ENCODE measurements at places on chromosomes 4 and X.

GRCh38 chrX:22135994-22136684 is 104.0 kb downstream of the PHEX start:
- DNase-seq = no peak

- no peak for DNase-seq
Observed at GRCh38 chrX:10988653-10989052, 122.5 kb upstream of the HCCS start.

DNA sequence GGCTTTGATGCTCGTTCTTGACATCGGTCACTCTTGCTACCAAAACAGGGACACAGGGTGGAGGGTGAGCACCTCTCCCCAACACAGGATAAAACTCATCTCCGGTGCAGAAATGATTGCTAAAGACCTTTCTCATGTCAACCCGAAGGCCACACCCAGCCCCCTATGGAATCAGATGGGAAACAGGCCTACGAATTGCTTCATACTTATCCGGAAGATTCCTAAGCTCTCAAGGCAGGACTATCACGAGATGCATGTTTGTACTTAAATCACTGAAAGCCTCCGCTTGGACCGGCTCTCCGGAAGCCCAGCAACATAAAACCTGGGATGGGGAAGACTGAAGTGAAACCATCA is 74.9 kb downstream of the MTMR1 start:
- no peak for DNase-seq

DNA sequence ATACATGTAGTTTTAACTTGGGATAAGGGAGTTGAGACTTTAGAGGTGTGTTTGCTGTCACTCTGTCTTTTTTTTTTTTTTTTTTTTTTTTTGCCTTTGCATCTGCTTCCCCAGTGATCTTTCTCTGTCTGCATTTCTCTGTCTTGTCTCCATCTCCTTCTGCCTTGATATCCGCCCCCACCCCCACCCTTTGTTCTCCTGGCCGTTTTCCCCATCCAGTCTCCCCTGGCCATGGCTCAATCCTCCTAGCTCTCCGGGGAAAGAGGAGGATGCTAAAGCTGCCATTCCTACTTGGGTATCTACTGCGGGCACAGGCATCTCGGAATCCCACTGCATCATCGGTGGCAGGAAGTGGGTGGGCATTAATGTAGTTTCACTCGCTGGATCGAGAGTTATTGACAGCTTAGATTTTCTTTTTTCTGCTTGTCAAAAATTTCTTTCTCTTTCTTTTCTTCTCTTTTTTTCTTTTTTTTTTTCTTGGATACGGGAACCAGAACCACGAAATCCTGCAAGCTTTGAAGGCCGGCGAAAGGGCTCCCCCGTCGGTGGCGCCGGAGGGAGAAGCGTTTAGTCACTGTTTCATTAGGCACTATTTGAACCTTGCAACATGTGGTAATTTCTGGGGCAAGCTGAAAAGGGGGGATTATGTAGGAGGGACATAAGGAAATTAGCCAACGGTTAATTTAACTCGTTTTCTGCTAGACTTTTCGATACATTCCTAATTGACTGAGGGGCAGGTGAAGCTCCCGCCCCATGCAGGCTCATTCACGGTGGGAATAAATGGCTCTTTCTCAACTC is 8.2 kb downstream of the GSX2 start:
- DNase-seq = no peak

DNA sequence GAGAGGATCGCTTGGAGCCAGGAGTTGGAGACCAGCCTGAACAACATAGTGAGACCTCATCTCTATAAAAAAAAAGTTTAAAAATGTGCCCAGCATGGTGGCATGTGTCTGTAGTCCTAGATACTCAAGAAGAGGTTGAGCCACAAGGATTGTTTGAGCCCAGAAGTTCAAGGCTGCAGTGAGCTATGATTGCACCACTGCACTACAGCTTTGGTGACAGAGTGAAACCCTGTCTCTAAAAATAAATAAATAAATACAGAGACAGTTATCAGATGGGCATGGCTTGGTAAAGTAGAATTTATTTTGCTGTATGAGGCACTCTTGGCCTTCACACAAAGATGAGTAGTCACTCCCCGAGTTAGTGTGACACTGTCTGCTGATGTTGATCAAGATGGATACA is 54.1 kb upstream of the SPRY1 start:
- no peak for DNase-seq

DNA sequence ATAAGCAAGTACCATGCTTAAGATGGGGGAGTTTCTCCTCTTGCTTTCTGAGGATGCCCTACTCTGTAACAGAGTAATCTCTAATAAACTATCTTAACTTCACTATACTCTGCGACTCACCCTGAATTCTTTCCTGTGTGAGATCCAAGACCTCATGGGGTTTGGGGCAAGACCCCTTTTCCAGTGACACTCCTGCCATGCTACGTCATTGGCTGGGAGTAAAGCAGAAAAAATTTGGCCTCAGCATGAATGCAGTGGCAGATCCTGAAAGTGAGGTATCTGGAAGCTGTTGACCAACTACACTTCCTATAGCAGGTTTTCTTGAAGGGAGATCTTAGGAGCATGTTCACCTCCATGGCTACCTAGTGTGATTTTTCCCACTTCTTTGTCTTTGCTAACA is 109.1 kb upstream of the MED14 start:
- DNase-seq = no peak

- no peak for DNase-seq
Observed at GRCh38 chr4:174089711-174090110, 193.8 kb downstream of the FBXO8 start.

GRCh38 chr4:47654972-47655693 is 170.1 kb downstream of the ATP10D start:
- DNase-seq = no peak

GRCh38 chr4:40622913-40623312 is 6.8 kb downstream of the RBM47 start:
- DNase-seq = no peak

DNA sequence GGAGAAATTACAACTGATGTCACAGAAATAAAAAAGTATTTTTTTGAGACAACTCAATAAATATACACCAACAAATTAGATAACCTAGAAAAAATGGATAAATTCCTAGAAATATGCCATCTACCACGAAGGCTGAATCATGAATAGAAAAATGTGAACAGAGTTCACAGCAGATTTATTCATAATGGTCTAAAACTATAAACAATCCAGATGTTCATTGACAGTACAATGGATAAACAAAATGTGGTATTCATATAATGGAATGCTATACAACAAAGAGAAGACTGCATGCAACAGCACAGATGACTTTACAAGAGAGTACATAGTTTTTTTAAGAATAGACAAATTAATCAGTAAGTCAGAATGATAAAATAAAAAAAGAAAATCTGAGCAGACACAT is 55.2 kb downstream of the CLOCK start:
- no peak for DNase-seq

- no peak for DNase-seq
Observed at GRCh38 chr4:88277711-88278225, 6.6 kb downstream of the PPM1K start.

DNA sequence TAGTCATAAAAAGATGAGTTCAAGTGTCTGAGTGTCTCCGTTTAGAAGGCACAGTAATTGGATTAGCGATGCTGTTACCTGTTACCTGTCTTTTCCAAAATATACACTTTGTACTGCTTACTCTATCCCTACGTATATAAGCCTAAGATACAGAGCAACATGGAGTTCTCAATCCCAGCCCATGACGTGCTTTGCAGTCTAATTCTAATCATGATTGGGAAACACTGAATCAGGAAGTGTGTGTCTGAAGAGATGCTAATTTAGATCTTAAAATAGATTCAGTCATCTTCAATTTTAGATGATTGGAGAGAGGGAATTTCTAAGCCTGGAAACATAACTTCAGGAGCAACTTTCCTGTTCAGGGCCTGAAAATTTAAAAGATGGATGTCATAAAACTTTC is 115.1 kb downstream of the PCDH19 start:
- DNase-seq = no peak

DNA sequence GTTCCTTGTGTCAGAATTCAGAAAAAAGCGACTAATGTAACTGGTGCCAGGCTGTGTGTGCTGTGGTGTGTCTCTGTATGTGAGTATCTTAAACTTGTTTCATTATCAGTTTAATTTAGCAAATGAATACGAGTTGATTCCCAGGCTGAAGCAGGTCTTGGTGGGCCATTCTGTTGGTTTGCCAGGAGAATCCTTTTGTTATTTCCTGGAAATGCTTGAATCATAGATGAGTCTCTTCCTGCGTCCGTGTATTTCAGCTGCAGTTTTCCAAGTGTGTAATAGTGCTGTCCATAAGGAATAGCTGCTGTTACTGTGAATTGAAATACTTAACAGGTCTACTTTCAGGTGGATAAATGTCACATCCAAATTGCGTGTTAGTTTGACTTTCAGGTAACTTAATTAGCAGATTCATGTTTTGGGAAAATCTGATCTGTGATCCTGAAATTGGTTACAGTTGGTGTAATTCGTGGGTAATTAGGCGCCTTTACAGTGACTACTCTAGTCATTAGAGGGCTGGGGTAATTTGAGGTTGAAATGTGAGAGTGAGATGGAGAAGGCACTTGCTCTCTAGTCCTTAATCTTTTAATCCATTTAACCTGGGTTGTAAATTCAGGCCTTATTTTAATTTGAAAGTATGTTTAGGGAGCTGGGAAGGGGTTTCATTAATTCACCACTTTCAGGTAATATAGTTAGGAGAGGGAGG is 23.8 kb downstream of the TMEM131L start:
- no peak for DNase-seq

- no peak for DNase-seq
Observed at GRCh38 chr4:53003959-53004358, 141.8 kb downstream of the RASL11B start.

DNA sequence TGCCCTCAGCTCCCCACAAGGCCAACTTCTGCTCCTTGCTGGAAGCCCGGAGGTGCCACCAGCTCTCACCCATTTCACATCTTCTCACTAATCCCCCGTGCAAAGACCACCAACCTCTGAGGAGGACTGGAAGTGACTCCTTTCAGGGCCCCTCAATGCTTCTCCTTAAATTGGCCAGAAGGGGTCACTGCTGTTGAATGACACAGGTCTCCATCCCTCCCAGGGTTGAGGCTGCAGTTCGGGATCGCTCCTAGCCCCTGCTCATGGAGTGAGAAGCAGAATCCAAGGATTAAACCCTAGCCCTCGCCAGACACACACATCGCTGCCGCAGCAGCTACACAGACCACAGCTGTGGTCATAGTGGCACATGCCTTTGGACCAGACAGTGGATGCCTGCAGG is 279.5 kb upstream of the TAPT1 start:
- no peak for DNase-seq

GRCh38 chr4:80187677-80188076 is 9.6 kb upstream of the PRDM8 start:
- no peak for DNase-seq

DNA sequence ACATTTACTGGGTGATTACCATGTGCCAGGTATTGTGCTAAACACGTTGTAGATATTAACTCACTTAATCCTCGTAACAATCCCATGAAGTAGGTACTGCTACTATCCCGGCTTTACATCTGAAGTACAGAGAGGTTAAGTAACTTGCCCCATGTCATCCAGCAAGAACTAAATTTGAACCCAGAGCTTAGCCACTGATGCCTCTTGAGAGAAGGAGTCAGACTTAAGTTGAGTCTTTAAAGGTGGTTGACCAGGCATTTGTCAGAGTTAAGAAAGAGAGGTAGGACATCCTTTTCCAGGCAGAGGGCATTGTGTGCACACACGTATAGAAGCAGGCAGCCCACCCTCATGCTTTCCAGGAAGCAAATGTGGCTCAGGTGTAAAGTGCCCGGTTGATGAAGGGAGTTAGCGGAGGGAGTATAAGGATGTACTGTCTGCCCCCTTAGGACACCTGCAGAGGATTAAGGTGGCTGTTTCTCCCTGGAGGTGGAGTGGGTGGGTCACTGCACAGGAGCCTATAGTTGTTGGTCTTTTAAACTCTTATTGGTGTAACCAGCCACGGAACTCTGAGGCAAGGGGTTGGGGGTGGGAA is 335 bp upstream of the CD38 start:
- no peak for DNase-seq

- no peak for DNase-seq
Observed at GRCh38 chr4:58522765-58523382, 1412.7 kb upstream of the IGFBP7 start.

DNA sequence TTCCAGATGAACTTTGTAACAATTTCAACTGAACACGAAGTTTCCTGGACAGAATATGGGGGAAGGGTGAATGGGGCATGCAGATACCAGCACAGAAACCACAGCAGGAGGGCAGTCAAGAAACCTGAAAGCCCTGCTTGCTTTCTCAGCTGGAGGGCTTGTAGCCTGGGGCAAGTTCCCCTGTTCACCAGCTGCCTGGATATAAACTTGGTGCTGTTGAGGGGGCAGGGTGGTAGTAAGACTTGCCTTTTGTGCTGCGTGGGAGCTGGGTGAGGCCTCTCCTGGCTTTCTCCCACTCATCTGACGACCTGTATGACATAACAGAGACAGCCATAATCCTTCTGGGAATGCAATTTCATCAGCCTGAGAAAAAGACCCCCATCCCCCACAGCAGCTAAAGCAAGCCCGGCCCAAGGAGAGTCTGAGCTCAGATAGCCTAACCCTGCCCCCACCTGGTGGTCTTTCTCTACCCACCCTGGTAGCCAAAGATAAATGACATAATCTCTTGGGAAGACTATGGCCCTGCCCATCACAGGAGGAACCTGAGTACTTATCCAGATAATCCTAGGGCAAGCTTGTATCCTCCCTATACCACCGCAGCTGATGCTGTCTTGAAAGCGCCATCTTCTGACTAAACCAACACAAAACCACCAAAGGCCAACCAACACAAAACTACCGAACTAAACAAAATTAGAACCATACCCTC is 234.3 kb downstream of the LAS1L start:
- no peak for DNase-seq

DNA sequence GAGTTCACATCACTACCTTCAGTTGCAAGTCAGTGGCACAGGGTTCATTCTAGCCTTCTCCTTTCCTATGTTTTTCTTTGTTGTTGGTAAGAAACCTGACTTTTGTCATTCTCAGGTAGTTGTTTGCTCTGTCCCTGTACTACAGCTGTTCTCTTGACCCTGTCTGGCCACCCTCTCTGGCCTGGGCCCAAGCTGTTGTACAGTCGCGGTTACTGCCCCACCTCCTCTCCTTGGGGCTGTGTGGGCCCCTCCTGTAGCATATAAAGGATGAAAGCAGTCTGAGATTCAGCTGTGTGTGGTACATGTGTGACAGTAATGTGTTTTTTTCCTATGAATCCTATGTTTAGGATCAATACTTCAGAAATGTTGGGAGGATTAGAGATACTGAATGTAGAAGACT is 12.5 kb downstream of the MOB1B start:
- DNase-seq = no peak

DNA sequence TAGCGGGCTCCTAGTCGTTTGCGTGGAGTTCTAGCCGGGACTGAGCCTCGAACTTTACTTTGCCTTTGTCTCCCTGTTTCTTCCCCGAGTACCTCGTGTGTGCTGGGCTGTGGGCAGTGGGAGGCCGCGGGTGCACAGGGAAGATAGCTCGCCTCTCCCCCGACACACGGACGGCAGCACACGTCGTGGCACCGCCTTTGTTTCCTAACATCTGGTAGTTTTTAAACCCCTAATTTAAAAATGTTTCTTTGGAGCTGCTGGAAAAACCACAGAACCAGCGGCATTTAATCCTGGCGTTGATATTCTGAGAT is 866 bp downstream of the RBM46 start:
- DNase-seq = no peak
